NCI-H1436 (cell line): ENCODE measurements at places on chromosomes 6 and 20.
A peak's percentile ranks its signal among the peaks of the same experiment; 100 is the strongest.

GRCh38 chr6:76382201-76382600 is 309.7 kb upstream of the IMPG1 start:
- no peak for DNase-seq

DNA sequence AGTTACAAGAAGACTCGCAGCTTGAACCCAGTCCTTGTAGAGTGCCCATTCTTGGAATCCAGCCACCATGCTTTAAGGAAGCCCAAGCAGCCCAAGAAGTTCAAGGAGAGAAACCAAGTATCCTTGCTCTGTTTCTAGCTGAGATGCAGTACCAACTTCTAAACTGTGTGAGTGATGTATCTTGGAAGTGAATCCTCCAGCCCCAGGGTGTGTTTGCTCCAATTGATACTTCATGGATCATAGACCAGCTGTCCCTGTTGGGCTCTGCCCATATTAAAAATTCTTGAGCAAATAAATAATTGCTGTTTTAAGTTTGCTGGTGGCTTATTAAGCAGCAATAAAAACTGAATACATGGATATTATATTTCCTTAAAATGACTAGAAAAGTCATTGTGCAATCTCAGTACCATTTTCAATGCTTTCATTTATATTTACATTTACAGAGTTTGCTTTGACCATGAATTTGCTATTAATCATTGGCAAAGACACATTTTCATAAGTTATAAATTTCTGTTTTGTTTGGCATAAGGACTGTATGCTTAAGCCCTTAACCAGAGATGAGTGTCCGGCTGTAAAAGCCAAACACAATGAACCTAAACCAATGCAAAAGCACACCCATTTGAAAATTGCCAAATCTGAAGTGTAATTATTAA is 9.2 kb downstream of the SPTLC3 start:
- DNase-seq: no peak

DNA sequence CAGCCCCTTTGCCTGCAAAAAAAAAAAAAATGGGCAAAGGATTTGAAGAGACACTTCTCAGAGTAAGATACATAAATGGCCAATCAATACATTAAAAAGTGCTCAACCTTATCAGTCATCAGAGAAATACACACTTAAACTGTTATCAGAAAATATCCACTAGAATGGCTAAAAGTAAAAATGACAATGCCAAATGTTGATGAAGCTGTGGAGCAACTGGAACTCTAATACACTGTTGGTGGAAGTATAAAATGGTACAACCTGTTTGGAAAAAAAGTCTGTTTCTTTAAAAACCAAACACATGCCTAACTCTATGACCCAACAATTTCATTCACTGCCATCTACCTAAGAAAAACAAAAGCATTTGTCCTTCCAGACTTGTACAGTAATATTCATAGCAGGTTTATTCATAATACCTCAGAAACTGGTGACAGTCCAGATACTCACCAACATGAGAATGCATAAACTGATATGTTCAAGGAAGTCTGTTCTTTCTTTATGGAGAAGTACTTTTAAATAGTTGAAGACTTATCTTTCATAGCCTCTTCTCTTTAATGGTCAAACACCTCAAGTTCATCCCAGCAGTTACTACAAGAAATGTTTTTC is 378.4 kb upstream of the RUNX2 start:
- no peak for DNase-seq

- no peak for DNase-seq
Measured at GRCh38 chr6:33981861-33982260, 164.0 kb downstream of the GRM4 start.

DNA sequence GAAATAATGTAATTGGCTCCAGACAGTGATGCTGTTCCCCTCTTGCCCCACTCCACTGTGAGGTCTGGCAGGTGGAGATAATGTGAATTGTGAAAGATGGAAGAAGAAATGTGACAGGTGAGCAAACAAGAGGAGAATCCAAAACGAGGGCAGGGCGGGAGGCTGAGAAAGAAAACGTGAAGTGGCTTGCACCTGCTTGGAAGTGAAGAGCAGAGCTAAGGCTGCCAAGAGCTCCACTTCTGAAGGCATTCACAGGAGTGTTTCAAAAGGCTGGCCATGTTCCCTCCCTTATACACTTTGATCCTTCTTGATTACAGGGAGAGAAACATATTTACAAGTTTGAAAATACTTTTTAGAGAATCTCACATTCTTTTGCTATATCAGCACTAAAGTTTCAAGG is 359.4 kb downstream of the EPHA7 start:
- DNase-seq: peak; percentile 62

DNA sequence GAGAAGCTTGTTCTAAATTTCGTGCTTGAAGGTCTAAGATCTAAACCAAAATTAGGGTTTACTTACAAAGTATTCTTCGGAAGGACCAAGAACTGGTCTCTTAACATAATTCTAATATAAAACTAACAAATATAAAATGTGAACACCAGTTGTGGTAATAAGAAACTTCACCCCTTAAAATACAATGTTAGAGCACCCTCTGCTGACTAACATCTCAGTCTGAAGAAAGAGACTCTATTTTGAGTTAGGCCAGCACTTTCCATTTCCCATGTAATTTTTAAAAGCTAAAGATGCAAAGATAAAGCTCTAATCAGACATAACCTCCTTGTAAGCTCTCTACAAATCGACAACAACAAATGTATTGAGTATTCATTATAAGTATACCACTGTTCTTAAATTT is 24.6 kb downstream of the ATG5 start:
- DNase-seq: peak; percentile 10

GRCh38 chr20:50191544-50192363 is 1.1 kb downstream of the CEBPB start:
- DNase-seq: peak; percentile 9
